ENCODE measurements at places on chromosomes 4 and X.

- DNase-seq, result no peak
Observed at GRCh38 chrX:10756441-10756840, 136.1 kb upstream of the MID1 start.

- no peak for DNase-seq
Observed at GRCh38 chrX:120235284-120235683, 15.3 kb upstream of the ZBTB33 start.

DNA sequence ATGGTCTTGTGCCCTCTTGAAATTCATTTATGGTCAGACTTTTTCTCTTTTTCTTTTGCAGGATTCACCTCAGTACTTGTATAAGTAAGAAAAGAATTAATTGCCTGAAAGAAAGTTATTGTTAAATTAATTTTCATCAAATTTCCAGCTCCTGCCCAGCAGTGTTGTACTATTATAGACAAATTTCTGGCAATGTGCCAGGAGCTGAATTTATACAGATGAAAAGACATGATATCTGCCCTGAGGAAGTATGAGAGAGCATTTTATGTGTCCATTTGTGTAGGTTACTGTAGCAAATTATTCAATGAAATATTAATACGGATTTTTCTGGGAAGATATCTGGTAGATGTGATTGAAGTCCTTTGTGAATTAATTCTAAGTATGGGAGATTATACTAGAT, 2371.5 kb upstream of the TENM3 start:
- DNase-seq, result no peak

- no peak for DNase-seq
Observed at GRCh38 chrX:41670112-41670511, 18.7 kb upstream of the GPR34 start.

GRCh38 chrX:54964766-54965497, 29.1 kb downstream of the PFKFB1 start:
- DNase-seq, result no peak

DNA sequence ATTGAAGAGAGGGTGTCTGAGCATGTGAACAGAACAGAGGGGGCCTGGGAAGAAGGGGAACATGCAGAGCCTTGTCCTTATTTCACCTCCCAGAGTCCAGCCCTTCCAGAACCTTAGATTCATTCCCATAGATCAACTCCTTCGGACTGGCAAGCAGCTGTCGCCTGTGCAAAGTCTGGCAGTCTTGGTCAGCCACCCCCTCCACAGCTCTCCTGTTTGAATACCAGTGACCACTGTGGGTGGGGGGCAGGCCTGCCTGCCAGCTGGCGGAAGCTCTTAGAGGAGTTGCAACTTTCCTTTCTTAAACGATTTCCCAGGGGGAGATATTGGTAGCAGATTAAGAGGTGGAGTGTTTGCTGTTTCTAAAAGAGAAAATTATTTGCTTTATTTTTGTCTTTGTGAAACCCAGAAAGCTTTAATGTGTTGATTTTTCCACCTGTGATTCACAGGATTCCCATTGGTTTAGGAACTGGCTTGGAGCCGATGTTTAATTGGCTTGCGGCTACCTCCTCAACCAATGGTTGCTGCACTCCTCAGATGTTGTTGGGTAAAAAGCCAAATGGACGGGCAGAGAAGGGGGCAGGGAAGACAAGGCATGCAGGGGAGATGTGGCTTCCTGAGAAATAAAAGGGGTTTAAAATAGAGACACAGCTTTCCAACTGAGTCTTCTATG, 62.2 kb upstream of the PRPS1 start:
- no peak for DNase-seq

GRCh38 chr4:149203256-149204001, 612.2 kb downstream of the IQCM start:
- DNase-seq, result no peak

DNA sequence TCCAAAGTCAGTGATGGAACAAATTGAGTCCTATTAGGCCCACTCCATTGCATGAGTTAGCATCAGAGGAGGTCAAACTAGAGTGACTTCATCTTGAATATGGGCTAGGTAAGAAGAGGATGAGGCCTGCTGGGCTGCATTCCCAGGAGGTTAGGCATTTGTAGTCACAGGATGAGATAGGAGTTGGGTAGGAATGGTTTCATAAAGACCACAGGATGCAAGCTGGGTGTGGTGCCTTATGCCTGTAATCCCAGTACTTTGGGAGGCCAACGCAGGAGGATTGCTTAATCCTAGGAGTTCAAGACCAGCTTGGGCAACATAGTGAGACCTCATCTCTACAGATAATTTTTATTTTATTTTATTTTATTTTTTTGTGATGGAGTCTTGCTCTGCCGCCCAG, 26.8 kb downstream of the PDGFRA start:
- DNase-seq, result no peak

GRCh38 chr4:62191451-62192240, 991.5 kb downstream of the ADGRL3 start:
- no peak for DNase-seq

- DNase-seq, result no peak
Observed at GRCh38 chr4:182896421-182896820, 20.8 kb downstream of the DCTD start.

DNA sequence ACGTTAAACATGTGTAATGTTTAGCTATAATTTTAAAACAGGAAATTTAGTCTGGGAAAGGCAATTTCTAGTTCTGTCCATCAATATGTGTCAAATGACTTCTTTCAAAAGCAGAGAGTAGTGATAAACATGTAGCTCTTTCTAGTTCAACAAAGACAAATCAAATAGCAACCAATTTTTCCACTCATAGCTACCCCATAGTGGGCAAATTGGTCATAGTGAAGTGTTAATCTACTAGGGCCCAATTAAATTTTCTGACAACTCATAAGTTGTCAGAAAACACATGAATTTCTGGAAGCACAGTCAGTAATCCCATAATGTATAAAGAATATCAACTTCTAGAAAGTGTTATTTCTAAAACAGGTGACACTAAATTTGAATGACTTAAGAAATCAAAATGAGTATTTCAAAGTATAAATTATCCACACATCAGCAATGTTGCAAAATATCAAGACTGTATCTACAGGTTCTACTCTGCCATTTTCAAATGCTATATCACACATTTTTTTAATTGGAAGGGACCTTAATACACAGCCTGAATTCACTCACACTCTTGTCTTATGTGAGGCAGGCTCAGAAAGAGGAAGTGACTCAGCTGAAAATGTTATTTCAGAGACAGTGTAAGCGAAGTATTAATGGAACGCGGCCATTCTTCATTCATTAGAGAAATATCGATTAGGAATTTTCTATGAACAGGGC, 7.7 kb downstream of the OCIAD2 start:
- DNase-seq, result no peak

DNA sequence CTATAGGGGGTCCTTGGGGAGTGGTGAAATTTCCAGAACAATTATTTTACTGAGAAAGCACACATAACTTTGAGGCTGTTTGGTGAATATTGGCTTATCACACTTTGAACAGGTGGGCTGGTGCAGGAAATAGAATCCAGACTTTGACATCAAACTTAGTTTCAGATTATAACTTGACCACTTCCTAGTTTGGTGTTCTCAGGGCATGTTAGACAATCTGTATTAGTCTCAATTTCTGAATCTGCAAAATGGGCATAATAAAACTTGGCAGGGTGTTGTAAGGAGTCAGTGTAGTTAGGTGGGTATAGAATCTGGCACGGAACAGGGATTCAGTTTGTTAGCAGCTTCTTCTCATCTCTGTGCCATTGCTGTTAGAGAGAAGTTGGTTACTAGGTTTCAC, 43.3 kb upstream of the MBNL3 start:
- no peak for DNase-seq

DNA sequence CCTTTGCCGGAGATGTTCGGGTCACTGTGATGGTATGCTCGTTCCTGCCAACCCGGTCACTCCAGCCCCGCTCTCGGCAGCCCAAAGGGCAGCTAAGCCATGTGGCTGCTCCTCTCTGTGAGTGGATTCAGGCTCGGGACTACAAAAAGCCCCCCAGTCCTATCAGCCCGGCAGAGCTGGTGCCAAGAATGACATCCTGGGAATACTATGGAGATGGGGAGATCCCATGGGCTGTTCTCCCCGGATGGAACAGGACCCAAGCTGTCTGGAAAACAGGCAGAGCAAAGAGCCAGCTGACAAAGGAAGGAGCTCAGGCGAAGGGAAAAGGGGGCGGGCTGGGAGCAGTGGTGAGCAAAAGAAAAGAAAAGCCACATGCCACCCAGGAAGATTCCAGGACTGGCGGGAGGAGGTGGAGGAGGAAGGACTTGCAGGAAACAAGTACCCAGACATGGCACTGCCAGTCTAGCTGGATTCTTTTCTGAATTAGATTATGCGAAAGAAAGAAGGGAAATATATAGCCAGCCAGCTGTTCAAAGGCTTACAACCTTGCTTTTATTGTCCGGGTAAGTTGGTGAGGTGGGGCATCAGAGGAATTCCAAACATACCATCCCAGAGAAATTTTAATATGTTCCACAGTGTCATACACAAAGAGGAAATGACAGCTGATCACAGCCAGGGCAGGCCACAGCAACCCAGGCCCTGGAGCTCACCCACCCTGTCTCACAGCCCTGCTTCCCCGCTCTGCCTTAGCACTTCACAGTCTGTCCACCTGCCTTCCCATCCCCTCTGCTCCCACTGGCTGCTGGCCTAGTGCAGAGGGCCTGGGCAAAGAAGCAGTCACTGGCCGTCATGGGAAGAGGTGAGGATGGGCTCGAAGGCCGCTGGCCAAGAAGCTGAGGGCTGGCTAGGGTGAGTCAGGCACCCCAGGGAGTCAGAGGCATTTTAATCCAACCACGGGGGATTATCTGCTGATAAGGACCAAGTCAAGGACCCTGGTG, 3.4 kb downstream of the NDP start:
- no peak for DNase-seq

GRCh38 chr4:27176400-27176799, 315.8 kb downstream of the STIM2 start:
- no peak for DNase-seq

DNA sequence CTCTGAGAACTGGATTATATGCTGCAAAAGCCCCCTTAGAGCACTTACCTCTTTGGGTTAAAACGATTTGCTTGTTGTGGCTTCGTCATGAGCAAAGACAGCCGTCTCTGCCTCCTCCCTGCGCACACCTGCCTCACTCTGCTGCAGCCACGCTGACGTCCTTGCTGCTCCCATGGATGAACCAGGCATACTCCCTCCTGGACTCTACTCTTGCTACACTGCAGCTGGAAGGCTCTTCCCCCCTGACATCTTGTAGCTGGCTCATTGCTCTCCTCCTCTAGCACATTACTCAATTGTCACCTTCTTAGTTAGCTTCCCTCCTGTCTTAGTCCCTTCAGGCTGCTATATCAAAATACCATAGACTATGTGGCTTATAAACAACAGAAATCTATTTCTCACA, 59.3 kb downstream of the FAM114A1 start:
- DNase-seq, result no peak

DNA sequence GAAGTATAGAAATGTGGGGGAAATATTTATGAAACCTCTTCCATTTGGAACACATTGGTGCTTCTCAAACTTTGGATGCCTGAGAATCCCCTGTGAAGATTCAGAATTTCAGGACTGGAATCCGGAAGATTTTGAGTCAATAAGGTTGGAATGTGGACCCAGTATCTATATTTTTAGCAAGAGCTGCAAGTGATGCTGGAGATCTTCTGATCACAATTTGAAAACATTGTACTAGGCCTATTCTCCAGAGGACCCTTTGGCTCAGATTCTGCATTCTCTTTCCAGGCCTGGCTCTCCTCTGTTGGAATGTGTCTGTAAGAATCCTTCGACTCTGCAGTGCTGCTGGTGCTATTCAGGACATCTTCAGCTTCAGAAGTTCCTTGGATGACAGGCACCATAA, 2.4 kb upstream of the PKD2 start:
- no peak for DNase-seq

- DNase-seq, result no peak
Observed at GRCh38 chr4:67273666-67274065, 271.6 kb downstream of the CENPC start.

GRCh38 chr4:87092389-87093141, 127.9 kb downstream of the KLHL8 start:
- DNase-seq, result no peak

DNA sequence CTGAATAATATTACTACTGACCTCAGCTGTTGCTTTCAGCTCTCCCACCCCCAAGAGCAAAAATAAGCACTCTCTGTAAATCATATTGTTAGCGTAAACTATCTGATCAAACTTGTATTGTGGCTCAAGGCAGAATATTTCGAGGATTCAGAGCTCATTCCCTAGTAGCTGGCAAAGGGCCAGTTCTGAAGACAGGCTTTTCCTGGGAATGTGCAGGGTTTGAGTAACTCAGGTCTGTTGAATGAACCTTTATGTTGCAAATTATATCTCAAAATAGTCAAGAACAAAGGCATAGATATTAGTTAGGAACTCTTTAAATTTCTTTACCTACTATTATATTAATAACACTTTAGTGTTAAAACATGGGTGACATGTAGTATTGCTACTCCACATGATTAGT, 454.9 kb downstream of the CCSER1 start:
- no peak for DNase-seq

DNA sequence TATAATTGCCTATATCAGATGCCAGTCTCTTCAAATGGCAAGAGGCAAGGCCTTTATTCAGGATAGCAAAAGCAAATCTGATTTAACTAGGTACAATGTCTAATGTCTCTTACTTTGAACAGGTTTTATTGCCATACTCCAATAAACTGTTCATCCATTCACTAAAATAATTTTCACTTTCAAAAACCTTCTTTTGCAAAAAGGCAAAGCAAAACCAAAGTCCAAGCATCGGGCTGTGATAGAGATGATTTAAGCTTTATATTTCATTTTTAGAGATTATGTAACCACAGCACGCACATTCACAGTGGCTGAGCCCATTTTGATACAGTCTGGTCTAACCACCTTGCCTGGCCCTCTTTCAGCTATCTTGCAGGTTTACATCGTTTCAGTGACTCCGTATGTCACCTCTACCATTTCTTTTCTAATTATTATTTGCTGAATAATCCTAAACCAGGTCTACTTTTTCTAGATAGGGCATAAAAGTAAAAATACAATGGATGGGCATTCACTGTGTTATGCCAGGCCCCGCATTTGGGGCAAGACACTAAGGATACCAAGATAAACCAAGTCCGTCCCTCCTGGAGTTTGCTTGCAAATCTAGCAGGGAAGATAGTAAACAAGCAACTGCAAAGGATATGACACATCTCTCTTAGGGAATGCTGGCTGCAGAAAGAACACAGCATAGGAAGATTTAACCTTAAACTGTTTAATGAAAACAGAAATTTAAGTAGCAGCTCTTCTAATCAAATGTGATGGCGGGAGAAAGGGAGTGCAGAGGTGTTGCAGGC, 1.8 kb downstream of the CASP3 start:
- no peak for DNase-seq

DNA sequence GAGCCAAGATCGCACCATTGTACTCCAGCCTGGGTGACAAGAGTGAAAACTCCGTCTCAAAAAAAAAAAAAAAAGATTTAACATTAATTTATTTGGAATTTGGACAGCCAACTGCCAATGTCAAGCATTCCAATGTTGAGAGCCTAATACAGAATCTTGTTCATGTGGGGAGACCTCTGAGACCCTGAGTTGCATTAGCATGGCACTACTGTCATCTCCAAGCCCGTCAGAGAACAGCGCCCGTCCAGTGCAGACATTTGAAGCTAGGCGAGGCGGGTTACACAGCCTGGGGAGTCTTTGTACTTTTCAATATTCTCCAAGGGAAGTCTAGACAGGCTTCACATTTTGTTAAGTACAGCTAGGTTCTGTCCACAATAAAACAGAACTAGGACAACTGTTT, 126.7 kb downstream of the CHRNA9 start:
- DNase-seq, result no peak

Data from GM12891 (cell line).